ENCODE measurements at places on chromosomes 6 and 20.

- DNase-seq = no peak
These were observed 154.3 kb upstream of the DTNBP1 start for GRCh38 chr6:15817100-15817499.

GRCh38 chr6:139294090-139294489, 2.3 kb upstream of the TXLNB start:
- no peak for DNase-seq

- no peak for DNase-seq
These were observed 182.9 kb upstream of the CST7 start for GRCh38 chr20:24766143-24766527.

DNA sequence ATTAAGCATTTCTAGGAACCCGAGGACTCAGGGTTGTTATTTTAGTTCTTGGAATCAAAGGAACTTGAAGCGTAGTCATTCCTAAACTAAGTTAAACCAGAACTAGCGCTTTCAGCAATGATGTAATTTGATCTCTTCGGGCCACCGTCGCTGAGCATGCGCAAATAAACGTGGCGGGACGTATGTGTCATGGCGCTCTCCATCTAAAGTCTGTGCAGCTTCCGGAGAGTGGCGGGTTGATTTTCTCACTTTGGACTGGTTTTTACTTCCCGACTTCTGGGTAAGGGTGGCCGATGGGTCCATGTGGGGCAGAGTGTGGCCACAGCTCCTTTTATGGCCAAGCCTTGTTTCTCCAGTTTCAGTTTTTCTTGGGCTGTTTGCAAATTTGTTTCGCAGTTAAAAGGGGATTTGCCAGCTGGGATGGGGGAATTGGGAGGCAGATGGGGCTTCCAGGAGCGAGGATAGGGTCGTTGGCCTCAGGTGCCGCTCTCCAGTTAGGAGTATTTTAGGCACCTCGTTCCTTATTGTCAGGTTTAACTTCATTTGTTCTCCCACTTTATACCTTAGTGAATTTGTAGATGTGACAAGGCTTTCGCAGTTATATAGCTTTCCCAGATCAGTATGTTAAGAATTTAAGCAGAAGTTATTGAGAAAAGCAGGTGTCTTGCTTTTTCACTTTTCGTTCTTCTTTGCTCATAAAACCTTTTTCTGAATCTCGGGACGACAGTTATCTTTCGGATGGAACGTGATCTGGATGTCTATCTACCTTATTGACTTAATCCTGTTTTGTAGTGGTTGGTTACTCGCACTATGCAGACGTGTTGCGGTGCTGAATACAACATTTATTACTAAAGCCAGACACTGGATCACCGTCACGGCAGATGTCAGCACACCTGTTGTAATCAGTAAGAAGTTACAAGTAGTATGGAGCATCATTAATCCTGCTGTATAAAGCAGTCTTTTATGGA, at the start of gene CDKAL1:
Gene CDKAL1 (plus strand): TSS at position 163 of the 968 bp plus-strand sequence. CDS start 11,894 bp downstream, outside the sequence.
- peak; percentile 94 for DNase-seq

- DNase-seq = no peak
These were observed 11.5 kb upstream of the IL20RA start for GRCh38 chr6:137056121-137056880.
